Renal cortex interstitium (tissue), 15 donors: ENCODE measurements at places on chromosomes 2 and 18. TPM values are rescaled to one million over a fixed set of nuclear protein-coding genes. Genes with fewer than 3 reads are reported as not detected.

- DNase-seq, result no peak
These were observed 1.8 kb downstream of the DPP4 start for GRCh38 chr2:162072181-162072702.

GRCh38 chr2:46284796-46285195 lies 12.4 kb upstream of the EPAS1 start:
- DNase-seq, result no peak

GRCh38 chr2:229800997-229801754 lies 86.8 kb upstream of the DNER start:
- DNase-seq, result peak; percentile 51

GRCh38 chr2:120398051-120398995 lies 52.4 kb downstream of the INHBB start:
- DNase-seq, result no peak

DNA sequence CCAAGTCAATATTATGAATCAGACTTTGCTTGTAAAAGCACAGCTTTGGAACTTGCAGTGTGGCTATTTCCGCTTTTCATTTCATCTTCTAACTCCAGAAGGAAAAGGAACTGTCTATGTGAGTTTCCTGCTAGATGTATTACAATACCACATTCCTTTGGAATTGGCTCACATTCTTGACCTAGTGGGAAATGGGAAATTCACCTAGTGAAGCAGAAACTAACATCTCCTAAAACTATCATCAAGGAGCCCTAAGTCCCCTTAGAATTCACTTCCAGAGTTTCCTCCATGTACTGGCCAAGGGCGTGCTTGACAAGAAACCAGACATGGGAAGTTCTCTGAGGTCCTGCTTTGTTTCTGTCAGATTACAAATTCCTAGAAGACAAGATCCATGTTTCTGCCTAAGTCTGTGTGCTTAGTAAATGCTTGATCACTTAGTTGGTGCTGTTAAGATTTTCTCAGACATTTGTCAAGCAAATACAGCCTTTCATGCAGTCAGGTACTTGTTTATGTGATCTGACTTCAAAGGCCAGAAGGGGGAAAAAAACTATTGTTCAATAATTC lies 275.7 kb upstream of the FN1 start:
- DNase-seq, result peak; percentile 35

GRCh38 chr2:11102956-11103860 lies 52.1 kb upstream of the SLC66A3 start:
- no peak for DNase-seq

GRCh38 chr2:239035361-239035814 lies 187.5 kb downstream of the TWIST2 start:
- DNase-seq, result no peak

DNA sequence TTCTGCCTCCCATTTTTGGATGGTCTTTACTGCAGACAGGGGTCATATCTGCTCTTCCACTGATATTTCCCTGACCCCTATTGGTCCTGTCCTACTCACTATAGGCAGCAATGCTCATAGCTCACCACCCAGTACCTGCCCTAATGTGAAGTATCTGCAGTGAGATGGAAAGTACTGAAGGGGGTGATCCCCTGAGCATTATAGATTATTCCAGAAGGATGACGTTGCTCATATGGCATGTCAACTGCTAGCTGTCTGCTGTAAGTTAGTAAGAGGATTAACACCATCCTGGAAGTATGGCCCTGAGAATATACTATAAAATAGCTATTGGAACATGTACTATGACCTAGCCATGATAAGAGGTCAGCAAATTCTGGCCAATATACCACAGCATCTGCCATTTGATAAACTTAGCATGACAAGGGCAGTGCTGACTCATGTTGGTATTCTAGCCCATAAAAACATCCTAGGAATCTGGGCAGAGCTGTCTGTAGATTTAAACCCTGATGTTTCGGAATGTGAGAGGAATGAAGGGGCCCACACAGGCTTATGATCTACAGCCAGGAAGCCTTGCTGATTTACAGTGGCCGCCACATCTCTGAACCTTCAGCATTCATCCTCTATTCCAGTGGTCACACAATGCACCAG lies 451.4 kb downstream of the TNS1 start:
- no peak for DNase-seq

SOCS6 gene
- 29.7 TPM for polyA plus RNA-seq

MARCO gene
- polyA plus RNA-seq, result 0.20 TPM

RBKS gene
- polyA plus RNA-seq, result 9.1 TPM

SIX2 gene
- 21.3 TPM for polyA plus RNA-seq
